ENCODE measurements at places on chromosomes 3 and 15. TPM values are rescaled to one million over a fixed set of nuclear protein-coding genes. Genes with fewer than 3 reads are reported as not detected.
A peak's percentile ranks its signal among the peaks of the same experiment; 100 is the strongest.

- ATAC-seq, result no peak
These were observed 132.2 kb downstream of the KLF13 start for GRCh38 chr15:31458596-31459399.

The CEP152 gene
- total RNA-seq, result 1.7 TPM

The TMF1 gene
- total RNA-seq, result 24.8 TPM

DNA sequence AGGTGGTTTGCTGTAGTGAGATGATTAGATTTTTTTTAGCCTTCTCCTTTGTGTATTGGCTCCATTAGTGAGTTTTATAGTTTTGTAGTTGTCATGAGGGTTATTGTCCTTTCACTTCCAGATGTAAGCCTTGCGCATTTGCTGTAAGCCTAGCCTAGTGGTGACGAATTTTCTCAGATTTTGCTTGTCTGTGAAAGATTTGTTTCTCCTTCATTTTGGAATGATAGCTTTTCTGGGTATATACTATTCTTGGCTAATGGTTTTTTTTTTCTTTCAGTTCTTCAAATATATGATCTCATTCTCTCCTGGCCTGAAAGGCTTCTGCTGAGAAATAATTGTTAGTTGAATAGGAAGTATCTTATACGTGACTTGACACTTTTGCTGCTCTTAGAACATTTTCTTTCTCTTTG is 166.5 kb upstream of the THRB start:
- ATAC-seq, result no peak

DNA sequence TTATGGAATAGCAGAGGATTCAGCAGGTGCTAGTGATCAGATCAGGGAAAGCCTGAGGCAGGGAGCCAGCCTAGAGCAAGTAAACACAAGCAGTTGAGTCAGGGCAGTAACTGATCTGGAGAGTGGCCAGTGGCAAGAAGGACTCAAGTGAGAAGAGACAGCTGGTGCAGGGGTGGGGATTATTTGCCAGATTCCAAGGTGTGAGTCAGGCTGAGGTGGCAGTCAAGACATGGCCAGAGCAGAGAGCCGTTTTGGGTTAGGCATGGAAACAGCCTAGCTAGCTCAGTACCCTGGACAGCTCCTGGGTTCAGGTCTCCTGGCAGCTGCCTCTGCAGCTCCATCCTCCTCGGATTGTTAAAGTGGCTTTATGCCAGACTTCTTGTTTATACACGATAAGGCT is 281.9 kb upstream of the ONECUT1 start:
- ATAC-seq, result peak; percentile 62

The KBTBD8 gene
- 4.9 TPM for total RNA-seq

- no peak for ATAC-seq
These were observed 391.0 kb downstream of the RAP2B start for GRCh38 chr3:153552887-153553604.

The FOXB1 gene
- total RNA-seq, result 12.2 TPM

DNA sequence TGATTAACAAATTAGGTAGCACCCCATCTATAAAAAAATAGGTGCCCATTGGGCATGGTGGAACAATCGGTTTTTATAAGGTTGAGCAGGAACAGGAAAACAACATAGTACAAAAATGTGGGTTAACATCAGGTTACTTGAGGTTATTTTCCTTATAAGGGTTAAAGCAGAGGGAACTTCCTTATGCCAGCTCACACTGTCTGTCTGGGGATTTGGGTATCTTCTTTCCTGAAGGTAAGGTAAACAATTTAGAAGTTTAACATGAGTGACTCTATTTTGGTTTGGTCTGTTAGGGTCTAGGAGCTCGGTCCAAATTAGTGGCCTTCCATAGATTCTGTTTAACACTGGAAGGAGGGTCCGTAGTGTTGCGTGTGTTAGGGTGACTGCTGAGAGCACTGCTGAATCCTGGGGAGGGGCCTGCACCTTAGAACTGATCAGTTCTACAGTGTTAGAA is 14.7 kb downstream of the CHD2 start:
- no peak for ATAC-seq

GRCh38 chr3:107323723-107324122 is 53.5 kb upstream of the CCDC54 start:
- ATAC-seq, result no peak

Data from motor neuron (in vitro differentiated cells).